Stimulated activated CD4-positive, alpha-beta T cell treated with anti-CD3 and anti-CD28 coated beads, TNF-alpha, amount 100 ng/mL, for 24 hours (primary cell): ENCODE measurements at places on chromosomes 7 and 10.

DNA sequence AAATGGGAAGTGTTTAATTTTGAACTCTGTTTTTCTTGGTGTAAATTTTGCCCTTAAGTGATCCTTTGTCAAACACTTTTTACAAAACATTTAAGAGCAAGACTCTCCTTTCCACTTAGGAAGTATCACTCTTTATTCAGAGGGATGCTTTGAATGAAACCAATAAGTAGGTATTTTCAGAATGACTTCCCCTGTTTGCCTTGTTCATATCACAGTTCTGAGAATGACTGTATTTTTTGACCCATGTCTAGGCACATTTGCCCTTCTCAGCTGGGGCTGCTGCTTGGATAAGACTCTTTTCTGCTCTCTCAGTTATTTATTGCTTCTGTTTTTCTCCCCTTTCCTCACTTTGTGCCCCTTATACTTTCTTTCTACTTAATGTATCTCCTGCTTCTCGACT lies 98.2 kb downstream of the CCNY start:
- no peak for DNase-seq

DNA sequence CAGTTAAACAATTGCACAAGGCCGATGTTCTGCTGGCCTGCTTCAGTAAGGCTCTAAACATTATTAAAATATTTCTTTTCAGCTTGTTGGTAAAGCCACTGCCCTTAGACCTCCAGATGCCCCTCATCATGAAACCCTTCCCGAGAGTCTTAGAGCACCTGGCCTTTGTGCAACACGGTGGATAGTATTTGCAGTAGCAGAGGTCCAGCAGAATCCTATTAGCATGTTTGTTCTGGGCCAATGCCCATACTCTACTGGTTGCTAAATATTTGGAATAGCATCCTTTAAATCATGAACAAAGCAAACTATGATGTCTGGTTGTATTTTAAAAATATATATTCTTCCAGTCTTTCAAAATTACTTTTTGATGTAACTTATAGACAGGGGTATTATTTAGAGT lies 584.6 kb downstream of the CNTNAP2 start:
- no peak for DNase-seq

GRCh38 chr10:126527645-126528314 lies 139.5 kb upstream of the ADAM12 start:
- DNase-seq = no peak

GRCh38 chr7:102415685-102416225 lies 17.6 kb upstream of the ORAI2 start:
- DNase-seq = peak; percentile 64

- DNase-seq = no peak
Observed at GRCh38 chr10:29377333-29377961, 88.6 kb downstream of the LYZL1 start.

GRCh38 chr7:155764438-155764793 lies 47.8 kb downstream of the SHH start:
- DNase-seq = peak; percentile 57

DNA sequence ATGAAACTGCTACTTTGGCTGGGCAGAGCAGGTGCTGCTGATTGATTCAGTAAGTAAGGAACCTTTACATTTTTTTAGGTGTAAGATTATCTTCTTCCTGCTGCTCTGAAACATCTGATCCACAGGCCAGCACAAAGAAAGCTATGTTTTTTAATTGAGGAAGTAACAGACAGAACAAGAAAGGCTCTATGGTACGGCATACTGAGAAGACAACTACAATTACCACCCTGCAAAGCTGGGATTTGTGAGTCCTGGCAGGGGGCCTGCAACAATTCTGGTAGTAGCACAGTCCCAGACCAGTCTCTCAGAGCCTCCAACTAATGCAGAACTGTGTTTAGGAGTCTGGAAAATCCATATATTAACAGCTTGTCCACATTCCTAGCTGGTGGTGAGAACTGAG lies 103.0 kb upstream of the LRRTM3 start:
- DNase-seq = no peak

DNA sequence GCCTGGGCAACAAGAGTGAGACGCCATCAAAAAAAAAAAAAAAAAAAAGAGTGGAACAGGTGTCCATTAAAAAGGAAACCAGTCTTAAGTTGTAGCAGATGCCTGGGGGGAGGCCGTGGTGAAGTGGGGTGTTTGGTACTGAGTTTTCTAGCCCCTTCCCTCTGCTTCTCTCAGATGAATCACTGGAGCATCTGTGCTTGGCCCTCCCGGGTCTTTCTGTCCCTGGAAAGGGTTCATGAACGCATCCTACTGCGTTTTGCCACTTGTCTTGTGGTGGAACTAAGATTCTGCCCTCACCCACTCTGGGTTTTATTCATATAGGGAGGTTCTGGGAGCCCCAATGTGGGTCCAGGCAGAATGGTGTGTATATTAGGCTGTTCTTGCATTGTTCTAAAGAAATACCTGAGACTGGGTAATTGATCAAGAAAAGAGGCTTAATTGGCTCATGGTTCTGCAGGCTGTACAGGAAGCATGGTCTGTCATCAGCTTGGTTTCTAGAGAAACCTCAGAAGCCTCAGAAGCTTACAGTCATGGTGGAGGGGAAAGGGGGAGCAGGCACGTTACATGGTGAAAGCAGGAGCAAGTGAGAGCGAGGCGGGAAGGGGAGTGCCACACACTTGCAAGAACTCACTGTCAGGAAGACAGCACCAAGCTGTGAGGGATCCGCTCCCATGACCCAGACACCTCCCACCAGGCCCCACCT lies 63.5 kb downstream of the CAMK1D start:
- peak; percentile 37 for DNase-seq

- DNase-seq = no peak
Observed at GRCh38 chr7:123769371-123769770, 20.6 kb upstream of the WASL start.

- DNase-seq = no peak
Observed at GRCh38 chr7:17682586-17682985, 257.7 kb downstream of the SNX13 start.

DNA sequence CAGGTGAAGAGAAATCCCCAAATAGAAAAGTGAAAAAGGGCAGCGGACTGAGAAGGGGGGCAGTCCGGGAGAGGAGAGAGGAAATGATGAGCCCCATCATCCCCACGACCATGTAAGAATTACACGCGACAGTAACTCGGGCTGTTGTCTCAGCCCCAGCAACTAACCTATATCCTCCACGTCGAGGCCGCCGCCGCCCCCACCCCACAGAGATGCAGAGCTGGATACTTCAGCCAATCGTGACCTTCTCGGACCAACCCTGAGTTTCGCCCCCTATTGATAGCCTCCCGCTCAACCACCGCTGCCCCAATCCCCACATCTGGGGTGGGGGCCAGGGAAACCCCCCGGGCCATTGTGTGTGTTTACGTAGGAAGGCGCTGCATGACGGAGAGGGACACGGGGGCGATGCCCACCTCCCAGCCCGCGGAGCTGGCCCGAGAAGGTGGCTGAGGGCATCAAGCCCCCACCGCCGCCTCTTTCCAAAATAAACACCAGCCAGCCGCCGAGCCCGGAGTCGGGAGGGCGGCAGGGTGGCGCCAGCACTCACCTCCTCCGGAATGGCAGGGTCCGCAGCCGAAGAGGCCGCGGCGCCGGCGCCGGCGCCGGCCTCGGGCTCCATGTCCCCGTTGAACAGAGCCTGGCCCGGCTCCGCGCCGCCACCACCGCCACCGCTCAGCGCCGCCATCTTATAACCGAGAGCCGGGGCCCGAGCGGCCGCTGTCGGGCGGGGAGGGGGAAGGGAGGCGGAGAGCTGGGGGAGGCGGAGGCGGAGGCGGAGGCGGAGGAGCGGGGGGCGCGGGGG lies 509 bp downstream of the BRAF start:
- peak; percentile 67 for DNase-seq

- DNase-seq = no peak
Observed at GRCh38 chr7:66426996-66427395, 201.7 kb upstream of the KCTD7 start.

DNA sequence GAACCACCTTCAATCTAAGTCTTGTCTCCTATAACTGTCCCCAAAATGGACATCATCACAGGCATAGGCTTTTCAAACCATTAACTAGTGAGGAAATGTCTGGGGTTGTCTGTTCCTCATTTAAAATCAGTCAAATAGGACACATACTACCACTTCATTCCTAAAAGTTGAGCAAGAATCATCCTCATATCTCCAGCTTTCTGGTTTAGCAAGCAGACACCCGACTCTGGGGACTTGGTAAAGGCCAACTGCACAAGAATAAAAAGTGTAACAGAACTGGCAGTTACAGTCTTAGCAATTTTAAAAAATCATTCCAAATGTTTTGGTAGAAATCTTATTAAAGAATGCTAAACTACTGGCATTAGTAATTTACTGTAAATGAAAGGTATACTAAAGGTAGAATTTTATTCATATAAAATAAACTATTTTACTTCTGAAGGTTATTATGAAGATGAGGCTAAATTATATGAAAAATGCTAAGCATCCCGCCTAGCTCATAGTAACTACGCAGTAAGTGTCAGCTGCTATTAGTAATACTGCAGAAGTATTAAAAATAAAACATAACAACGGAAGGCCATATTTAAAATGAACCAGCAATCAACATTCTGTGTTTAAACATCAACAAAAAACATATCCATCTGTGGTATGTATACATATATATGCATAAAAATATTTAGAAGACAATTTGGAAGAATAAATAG lies 60.8 kb downstream of the ZNF438 start:
- no peak for DNase-seq

GRCh38 chr7:136877990-136878389 lies 9.5 kb downstream of the CHRM2 start:
- no peak for DNase-seq

- no peak for DNase-seq
Observed at GRCh38 chr7:81887098-81888090, 117.5 kb upstream of the HGF start.
